ENCODE measurements at places on chromosomes 2 and 18.

DNA sequence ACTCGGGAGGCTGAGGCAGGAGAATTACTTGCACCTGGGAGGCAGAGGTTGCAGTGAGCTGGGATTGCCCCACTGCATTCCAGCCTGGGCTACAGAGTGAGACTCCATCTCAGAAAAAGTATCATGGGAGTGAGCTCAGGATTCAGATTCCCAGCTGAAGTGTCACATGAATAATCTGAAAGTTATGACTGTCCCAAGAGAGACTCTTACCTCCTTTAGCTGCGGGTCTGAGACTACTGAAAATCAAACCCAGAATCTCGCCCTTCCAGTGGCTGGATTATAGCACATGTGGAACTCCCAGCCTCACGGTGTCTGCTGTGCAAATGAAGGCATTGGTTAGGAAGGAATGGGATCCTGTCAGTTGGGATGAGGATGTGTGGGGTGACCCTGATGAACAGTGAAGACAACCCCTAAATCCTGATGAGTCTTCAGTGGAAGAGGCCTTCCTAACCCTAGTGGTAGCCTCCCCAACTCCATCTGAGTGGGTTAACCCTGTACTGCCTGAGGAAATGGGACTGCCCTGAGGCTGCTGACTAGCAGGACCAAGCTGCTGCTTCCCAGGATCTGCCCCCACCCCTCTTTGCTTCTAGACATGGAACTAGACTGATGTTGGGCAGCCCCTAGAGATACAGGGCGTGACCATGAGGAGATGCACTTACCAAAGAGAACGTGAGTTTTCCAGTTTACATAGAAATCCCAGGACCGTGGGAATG, 16.5 kb downstream of the BOK start:
- no peak for DNase-seq

DNA sequence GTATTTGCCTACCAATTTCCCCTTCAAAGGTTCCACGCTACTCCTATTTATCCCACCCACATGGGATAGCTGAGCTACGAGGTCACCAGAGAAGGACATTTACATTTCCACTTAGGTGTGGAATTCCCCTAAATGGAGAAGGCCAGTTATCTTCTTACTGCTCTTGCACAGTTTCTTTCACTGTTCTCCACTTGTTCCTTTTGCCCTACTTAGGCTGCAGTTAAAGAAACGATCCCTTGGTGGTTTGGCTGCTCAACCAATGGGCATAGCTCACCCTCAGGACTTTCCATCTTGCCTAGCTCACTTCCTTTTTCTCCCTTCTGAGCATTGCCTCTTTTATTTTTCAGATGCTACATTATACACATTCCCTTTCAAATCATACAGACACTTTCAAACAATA, 11.2 kb upstream of the NABP1 start:
- no peak for DNase-seq

GRCh38 chr2:103008586-103008985, 246.8 kb downstream of the TMEM182 start:
- peak; percentile 8 for DNase-seq

DNA sequence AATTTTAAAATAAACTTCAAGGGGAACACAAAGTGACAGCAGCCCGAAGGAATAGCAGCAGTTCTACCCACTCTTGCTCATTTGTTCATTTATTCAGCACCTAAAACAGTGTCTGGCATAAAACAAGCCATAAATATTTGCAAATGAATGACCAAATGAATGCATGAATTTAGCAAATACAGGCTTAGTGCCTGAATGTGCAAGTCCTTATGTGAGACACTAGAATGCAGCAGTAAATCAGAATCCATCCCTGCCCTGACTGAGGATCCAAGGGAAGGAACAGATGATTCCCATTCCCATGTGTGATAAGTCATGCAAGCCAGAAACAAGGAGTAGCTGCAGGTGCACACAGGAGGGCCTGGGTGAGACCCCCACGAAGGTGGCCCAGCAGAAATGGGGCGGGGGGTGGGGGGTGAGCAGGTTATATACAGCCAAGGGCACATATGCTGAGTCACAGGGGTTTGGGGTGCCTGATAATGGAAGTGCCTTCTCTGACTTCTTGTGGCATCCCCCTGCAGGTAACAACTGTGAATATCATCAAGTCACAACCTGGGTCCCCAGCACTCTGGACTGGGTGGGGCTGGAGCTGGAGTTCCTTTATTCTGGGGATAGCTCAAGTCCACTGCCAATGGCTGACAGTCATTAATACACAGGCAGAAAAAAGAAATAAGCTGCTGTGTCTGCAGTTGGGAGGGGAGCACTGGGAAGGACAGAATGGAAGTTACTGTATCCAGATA, 311.9 kb downstream of the TXNL1 start:
- no peak for DNase-seq

DNA sequence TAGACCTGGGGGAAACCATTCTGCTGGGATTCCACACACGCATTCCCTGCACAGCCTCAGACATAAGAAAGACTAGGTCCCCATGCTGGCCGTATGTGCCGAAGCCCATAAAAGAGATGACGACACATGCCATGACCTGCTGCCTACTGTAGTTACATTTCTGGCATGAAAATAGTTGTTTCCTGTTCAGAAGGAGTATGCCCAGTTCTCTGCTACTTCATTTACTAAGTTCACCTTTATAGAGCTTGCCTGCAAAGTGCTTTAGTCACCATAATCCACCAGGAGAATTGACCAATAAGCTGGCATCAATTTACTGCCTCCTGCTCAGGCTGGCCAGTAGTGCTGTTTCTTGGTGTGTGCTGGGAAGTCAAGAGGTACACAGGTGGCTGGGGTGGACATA, 150.2 kb upstream of the ALPP start:
- DNase-seq, result no peak

- DNase-seq, result no peak
Measured at GRCh38 chr2:217223222-217223930, 363.5 kb upstream of the TNP1 start.

GRCh38 chr2:165161510-165161909, 42.3 kb downstream of the SCN3A start:
- no peak for DNase-seq

DNA sequence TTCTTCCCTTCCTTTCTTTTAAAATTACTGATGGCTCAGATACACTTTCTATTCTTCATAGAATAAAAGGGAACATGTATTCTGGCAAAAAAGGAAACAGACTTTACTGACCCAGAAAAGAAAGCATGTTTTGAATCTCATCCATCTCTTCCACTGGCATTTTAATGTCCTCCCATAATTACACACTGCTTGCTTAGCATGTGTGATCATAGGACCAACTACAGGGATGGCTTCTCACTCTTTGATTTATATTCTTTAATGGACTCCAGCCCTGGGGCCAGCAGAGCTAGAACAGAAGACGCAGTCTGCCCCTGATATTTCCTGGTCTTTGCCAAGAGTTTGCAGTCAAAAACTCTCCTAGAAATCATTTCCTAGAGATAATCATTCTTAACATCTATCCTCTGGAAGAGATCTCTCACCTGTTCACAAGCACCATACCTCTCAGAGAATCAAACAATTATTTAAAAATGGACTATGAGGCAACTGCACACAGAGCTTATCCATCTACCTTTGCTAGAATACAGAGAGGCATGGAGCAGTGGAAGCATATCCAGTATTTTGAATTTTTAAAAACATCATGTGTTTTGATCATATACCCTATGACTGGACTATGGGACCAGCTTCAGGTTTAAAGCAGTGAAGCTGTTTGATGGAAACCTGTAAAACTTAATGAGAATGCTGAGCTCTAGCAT, 429.1 kb downstream of the NRXN1 start:
- peak; percentile 16 for DNase-seq

DNA sequence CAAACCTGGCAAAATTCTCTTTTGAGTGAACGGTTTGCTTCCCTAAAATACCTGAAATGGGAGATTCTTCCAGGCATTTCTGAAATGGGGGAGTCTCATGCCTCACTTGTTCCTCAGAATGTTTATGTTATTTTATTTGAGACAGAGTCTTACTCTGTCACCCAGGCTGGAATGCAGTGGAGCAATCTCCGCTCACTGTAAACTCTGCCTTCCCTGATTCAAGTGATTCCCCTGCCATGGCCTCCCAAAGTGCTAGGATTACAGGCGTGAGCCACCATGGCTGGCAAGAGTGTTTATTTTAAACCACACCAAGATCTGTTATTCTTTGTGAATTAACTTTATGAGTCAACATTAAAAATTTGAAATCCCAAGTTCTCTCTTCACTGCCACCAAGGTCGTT, 6.4 kb upstream of the FHL2 start:
- DNase-seq, result no peak

DNA sequence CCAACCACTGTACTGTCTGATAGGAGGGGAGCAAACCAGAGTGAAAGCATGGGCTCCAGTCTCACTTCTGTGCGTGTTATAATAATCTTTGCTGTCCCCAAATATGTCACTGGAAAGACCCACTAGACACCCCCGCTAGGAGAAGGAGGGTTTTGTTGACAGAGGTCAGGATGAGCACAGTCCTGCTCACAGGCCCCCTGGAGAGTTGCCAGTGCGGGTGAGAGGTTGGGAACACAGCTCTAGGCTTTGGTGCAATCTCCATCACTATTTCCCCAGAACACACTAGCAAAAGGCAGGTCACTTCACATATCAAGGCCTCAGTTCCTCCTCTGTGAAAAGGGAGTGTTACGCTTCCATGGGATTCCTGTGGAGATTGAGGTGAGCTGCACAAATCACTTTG, 9.7 kb downstream of the XDH start:
- DNase-seq, result no peak

DNA sequence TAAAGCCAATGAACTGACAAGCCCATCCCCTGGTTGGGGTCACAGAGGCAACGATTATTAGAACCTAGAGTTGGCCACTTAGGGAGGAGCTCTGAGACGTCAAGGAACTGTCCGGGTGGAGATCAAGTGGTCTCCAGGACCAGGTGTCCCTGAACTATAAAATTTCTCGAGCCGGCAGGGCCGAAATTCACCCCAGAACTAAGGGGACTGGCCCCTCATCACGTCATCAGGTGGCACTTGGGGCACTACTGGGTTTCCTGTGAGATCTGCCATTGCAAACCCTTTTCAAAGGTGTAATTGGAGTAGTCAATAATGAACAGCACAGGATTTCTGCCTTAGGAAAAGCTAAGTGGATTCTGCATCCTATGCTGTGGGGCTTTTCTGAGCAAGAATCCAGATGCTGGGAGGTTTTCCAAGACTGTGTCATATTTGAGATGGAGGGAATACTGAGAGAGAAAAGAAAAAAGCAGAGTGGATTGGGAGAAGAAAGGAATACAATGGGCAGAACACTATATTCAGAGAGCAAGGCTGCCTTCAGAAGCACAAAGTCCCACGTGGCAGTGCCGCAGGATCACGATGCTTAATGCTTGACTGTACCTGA, 113.6 kb downstream of the ALPK2 start:
- DNase-seq, result no peak

DNA sequence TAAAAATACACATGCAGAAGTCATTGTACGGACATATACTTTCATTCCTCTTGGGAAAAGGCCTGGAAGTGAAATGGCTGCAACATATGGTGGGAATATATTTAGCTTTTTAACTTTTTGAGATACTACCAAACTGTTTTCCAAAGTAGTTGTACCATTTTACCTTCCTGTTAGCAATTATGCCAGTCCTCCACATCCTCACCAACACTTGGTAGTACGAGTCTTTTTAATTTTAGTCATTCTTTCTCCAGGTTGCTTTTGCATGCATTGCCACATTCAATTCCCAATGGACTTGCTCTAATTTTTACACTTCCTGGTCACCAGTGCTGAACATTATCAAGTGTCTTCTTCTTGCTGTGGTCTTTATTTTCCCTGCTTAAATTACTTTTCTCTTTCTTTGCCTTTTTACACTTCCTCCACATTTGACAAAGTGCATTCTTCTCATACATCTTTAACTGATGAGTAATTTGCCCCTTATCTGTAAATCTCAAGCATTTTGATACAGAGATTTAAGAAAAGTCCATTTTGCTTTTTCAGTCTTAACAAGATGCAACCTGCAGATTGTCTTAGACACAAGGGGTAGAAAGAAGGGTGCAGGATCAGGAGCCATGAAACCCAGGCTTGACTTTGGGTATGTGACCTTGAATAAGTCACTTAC, 14.5 kb downstream of the VIT start:
- no peak for DNase-seq

GRCh38 chr18:3920832-3921231, 470.9 kb downstream of the TGIF1 start:
- DNase-seq, result no peak

- no peak for DNase-seq
Measured at GRCh38 chr2:230878599-230879188, 14.0 kb downstream of the ITM2C start.

- DNase-seq, result peak; percentile 65
Measured at GRCh38 chr2:26640331-26640745, 828 bp downstream of the CIB4 start.

DNA sequence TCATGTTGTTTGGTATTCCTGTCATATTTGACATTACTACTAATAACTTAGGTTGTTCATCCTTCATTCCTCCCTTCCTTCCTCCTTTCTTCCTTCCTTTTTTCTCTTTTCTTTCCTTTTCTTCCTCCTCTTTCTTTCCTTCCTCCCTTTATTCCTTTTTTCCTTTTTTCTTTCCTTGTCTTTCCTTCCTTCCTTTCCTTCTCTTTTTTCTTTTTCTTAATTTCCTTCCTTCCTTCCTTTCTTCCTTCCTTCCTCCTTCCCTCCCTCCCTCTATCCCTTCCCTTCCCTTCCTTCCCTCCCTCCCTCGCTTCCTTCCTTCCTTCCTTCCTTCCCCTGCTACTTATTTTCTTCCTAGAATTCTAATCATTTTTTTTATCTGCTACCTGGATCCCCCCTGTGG, 66.1 kb downstream of the CTNNA2 start:
- no peak for DNase-seq

DNA sequence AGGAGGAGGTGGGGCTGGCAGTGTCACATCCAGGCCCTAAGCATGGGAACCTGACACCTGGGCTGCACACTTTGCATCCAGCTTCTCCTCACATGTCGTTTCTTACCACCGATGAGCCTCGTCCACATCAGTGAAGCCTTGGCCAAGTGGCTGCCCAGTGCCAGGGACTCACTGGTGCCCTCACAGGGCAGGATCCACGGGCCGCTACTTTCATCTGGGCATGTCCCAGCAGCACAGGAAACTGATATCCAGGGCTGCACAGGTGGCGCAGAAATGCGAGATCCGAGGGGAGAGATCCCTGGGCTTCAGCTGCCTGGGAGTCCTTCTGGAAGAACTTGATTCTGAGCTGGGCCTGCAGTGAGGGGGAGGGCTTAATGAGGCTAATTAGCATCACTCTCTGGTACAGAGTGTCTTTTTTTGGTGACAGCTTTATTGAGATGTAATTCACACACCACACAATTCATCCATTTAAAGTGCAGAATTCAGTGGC, 291.6 kb upstream of the HDAC4 start:
- DNase-seq, result peak; percentile 26

- no peak for DNase-seq
Measured at GRCh38 chr2:14232217-14232616, 400.3 kb upstream of the LRATD1 start.

- DNase-seq, result no peak
Measured at GRCh38 chr2:86382698-86383097, 45.3 kb upstream of the REEP1 start.

DNA sequence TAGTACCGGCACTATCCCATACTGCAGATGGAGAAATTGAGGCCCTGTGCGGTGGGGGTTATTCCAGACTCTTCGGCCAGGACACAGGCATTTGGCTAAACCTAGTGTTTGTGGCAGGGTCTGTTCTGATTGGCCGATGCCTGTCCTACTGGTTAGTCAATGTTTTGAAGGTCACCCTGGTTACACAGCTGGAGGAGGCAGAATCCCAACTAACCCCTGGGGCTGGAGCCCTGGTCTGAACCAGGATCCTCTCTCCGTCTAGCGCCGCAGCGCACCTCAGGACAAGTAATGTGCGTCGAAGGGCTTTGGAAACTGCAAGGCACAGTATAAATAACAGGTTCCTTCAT, 19.4 kb downstream of the TEX44 start:
- no peak for DNase-seq

- no peak for DNase-seq
Measured at GRCh38 chr2:46171996-46172546, 125.1 kb upstream of the EPAS1 start.

All from nephron progenitor cell (in vitro differentiated cells).